ENCODE measurements at places on chromosomes 3 and 15.

DNA sequence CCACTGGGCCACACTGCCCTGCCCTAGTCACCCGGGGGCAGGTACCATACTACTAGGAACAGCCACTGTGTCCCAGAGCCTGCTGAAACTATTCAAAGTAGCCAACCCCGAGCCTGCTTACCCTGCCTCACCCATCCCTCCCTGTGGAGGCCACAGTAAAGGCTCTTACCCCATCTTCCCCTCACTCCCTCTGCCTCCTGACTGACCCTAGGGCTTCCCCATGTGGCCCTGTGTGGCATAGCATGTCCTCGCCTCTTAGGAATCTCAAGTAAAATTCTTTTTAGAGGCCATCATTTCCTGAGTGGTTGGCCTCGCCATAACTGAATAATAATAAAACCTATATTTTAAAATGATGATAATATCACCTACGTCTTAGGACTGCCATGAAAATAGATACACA lies 112.2 kb upstream of the SLC6A11 start:
- peak; percentile 18 for DNase-seq

DNA sequence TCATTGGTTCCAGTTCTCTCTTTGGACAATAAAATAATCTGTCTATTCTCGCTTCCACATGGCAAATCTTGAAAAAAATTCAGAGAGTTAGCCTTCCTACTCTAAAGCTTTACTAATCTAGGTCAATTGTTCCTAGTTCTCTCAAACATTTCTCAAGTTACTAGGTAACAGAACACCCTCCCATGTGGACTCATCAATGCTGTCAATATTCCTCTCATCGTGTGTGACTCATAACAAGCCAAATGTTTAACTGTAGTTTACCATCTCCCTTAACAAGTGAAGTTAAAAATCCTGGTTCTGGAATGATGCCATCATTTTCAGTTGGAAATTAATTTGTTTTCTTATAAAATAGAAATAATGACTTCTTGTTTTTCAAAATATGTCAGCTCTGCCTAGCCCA lies 438.6 kb downstream of the ROBO1 start:
- no peak for DNase-seq

- no peak for DNase-seq
Measured at GRCh38 chr15:57086857-57087427, 168.5 kb downstream of the TCF12 start.

- DNase-seq = no peak
Measured at GRCh38 chr15:40942337-40942854, 10.9 kb upstream of the CHAC1 start.

DNA sequence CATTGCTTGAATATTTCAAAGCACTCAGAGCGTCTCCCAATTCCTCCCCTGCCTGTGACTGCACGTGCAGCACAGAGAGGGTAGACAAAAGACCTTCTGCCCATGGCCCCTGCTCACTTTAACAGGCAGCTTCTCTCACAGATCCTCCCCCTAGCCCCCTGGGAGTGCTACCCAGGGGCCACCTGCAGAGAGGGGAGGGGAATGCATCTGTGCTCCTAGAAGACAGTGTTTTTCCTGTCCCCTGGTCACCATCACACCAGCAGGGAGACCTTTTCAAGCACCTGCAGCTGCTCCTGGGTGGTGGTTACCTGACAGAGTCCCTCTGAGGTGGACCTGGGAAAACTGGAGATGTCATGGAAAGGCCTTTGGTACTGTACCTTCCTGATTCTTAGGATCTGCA lies 56.7 kb upstream of the PRR23C start:
- no peak for DNase-seq

- DNase-seq = no peak
Measured at GRCh38 chr15:90989040-90989768, 5.1 kb downstream of the PRC1 start.

- DNase-seq = no peak
Measured at GRCh38 chr3:152976239-152976638, 141.3 kb downstream of the P2RY1 start.

- DNase-seq = no peak
Measured at GRCh38 chr15:100995471-100996430, 76.6 kb downstream of the LRRK1 start.

GRCh38 chr15:65375871-65376607 lies 1.8 kb downstream of the IGDCC3 start:
- DNase-seq = no peak

DNA sequence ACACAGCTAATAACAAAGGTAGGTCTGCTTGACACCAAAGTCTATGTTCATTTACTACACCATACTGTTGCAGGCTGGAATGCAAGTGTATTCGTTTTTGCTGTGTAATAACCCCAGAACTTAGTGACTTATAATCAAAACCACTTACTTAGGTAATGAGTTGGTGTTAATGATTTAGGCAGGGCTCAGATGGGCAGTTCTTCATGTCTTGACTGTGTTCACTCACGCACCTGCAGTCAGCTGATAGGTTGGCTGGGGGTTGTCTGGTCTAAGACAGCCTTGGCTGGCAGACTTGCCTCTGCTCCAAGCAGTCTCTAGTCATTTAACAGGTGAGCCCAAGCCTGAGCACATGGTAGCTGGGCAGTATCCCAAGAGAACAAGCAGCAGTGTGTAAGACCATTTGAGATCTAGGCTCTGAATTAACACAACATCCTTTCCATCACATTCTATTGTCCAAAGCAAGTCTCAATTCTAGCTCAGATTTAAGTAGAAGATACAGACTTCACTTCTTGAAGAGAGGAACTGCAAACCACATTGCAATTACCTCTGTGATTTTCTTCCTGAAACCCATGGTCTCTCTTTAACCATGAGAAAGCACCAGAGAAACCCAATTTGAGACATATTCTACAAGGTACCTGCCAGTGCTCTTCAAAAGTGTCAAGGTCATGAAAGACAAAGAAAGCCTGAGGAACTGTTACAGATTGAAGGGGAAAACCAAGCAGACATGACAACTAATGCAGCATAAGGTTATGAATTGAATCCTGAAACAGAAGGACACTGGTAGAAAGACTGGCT lies 13.3 kb upstream of the DCLK3 start:
- no peak for DNase-seq

GRCh38 chr3:59265566-59265965 lies 215.7 kb upstream of the CFAP20DC start:
- no peak for DNase-seq

- no peak for DNase-seq
Measured at GRCh38 chr15:31296646-31297574, 29.7 kb upstream of the KLF13 start.

- no peak for DNase-seq
Measured at GRCh38 chr3:194312743-194313281, 38.3 kb downstream of the CPN2 start.

DNA sequence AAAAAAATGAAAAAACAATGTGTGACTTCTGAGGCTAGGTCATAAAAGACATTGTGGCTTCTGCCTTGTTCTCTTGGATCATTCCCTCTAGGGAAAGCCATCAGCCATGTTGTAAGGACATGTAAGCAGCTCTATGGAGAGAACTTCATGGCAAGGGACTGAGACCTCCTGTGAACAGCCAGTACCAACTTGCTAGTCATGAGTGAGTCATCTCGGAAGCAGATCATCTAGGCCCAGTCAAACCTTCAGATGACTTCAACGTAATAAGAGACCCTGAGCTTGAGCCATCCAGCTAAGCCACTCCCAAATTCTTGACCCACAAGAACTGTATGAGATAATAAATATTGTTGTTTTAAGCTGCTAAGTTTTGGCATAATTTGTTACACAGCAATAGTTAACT lies 4.9 kb downstream of the MON1A start:
- peak; percentile 42 for DNase-seq

GRCh38 chr3:72756900-72757299 lies 91.3 kb downstream of the SHQ1 start:
- peak; percentile 21 for DNase-seq

All from kidney capillary endothelial cell (primary cell).